ENCODE measurements at places on chromosomes 4 and X. TPM values are rescaled to one million over a fixed set of nuclear protein-coding genes. Genes with fewer than 3 reads are reported as not detected.

GRCh38 chrX:44873415-44874276 is 658 bp downstream of the KDM6A start:
- peaks cover 1% of the 10 kb centered on the region for H3K4me1 ChIP-seq
- no peaks in the 10 kb centered on the region for H3K27me3 ChIP-seq
- peak; percentile 35 for DNase-seq
- H3K36me3 ChIP-seq: no peaks in the 10 kb centered on the region

DNA sequence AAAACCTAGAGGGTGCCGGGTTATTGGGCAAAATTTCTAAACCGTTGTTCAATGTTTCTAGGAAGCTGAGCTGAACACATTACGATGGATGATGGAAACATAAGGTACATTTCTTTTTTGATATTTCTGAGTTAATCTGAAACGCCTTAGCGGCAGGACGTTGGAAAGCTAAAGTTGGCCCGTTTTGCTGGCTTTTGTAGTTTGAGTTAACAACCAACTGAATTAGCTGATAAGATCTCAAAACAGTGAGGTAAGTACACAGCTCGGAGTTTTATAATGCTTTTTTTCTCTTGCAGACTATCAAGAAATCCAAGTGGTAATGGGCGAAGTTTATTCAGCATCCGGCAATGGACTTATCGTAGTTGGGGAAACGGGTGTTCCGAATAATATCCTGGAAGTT is 73.5 kb downstream of the PRSS12 start:
- H3K36me3 ChIP-seq: peaks cover 15% of the 10 kb centered on the region
- peak overlapping the region; percentile 92 for H3K27ac ChIP-seq
- DNase-seq: no peak
- H3K4me3 ChIP-seq: peak overlapping the region; percentile 84
- peaks cover 17% of the 10 kb centered on the region for H3K4me1 ChIP-seq

- H3K27me3 ChIP-seq: no peaks in the 10 kb centered on the region
- H3K4me3 ChIP-seq: no peak overlapping the region
- H3K36me3 ChIP-seq: no peaks in the 10 kb centered on the region
- DNase-seq: no peak
- H3K4me1 ChIP-seq: no peaks in the 10 kb centered on the region
Observed at GRCh38 chrX:97267396-97268181, 383.9 kb downstream of the RPA4 start.

- no peak overlapping the region for H3K27ac ChIP-seq
- peaks cover 44% of the 10 kb centered on the region for H3K4me1 ChIP-seq
- peaks cover 5% of the 10 kb centered on the region for H3K27me3 ChIP-seq
- no peaks in the 10 kb centered on the region for H3K36me3 ChIP-seq
- DNase-seq: no peak
Observed at GRCh38 chrX:120309873-120310705, 1.2 kb downstream of the TMEM255A start.

MAGEC3 gene
- total RNA-seq: not detected

DNA sequence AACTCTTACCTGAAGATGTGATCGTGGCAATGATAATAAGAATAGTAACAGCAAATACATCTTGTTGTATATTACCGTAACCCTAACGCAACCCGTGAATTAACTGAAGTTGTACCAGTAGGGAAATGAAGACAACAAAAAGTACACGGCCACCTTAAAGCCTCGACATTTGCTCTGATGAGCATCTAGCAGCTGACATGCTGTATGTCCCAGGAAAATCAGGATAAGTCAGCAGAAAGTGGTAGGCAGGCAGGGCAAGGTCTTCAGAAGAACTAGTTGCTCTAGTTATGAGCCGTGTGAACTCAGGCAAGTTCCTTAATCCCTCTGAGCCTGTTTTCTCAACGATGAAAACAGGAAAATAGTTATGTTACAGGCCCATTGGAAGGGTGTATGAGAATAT is 7.7 kb upstream of the ASB5 start:
- H3K4me3 ChIP-seq: no peak overlapping the region
- no peaks in the 10 kb centered on the region for H3K4me1 ChIP-seq

DNA sequence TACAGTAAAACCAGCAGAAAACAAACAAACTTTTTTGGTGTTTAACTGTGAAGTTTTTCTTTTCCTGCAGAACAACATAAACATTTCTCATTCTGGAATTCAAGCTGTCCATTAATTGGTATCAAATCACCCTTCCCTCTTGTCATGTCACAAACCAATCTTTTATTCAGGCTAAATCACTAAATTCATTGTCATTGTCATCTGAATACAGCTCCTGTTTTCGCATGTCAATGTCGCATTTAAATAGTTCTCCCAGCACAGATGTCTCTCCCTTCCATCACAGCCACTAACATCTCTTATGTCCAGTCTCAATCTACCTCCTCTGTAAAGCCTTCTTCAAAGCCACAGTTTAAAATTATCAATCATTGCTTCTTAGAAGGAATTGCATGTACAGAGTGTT is 192.1 kb upstream of the PCDH10 start:
- H3K36me3 ChIP-seq: no peaks in the 10 kb centered on the region
- H3K4me1 ChIP-seq: no peaks in the 10 kb centered on the region
- no peak overlapping the region for H3K27ac ChIP-seq
- H3K27me3 ChIP-seq: no peaks in the 10 kb centered on the region
- DNase-seq: no peak

DNA sequence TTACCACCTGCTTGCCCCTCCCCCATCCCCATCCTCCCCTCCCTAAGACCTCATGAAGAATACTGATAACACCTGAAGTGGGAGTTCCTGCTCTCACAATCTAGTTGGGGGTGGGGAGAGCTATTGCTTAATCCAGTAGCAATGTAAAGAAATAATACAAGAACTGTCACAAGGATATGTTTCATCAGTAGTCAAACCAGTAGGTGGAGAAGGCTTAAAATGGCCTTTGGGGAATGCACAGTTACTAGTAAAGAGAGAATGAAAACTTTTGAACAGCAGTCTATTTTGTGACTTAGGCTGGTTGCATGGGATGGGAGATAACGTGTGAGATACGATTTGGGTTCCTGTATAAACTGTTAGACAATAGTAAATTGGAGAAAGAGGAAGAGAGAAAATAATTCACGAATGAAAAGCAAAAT is 6.0 kb downstream of the GALNT7 start:
- no peaks in the 10 kb centered on the region for H3K27me3 ChIP-seq
- no peak overlapping the region for H3K4me3 ChIP-seq
- no peaks in the 10 kb centered on the region for H3K36me3 ChIP-seq
- peaks cover 10% of the 10 kb centered on the region for H3K4me1 ChIP-seq
- no peak for DNase-seq

- no peak overlapping the region for H3K27ac ChIP-seq
- H3K36me3 ChIP-seq: peaks cover 9% of the 10 kb centered on the region
- H3K27me3 ChIP-seq: no peaks in the 10 kb centered on the region
- DNase-seq: no peak
Observed at GRCh38 chrX:132393992-132394391, 94.8 kb downstream of the MBNL3 start.

- H3K4me1 ChIP-seq: no peaks in the 10 kb centered on the region
- no peak for DNase-seq
- no peaks in the 10 kb centered on the region for H3K36me3 ChIP-seq
- no peaks in the 10 kb centered on the region for H3K27me3 ChIP-seq
- H3K27ac ChIP-seq: no peak overlapping the region
Observed at GRCh38 chr4:109990261-109991257, 77.9 kb downstream of the EGF start.

GABRG1 gene
- total RNA-seq: not detected

FAM53A gene
- total RNA-seq: 2.3 TPM

WDR17 gene
- total RNA-seq: 0.07 TPM

TREX2 gene
- total RNA-seq: 3.4 TPM

DNA sequence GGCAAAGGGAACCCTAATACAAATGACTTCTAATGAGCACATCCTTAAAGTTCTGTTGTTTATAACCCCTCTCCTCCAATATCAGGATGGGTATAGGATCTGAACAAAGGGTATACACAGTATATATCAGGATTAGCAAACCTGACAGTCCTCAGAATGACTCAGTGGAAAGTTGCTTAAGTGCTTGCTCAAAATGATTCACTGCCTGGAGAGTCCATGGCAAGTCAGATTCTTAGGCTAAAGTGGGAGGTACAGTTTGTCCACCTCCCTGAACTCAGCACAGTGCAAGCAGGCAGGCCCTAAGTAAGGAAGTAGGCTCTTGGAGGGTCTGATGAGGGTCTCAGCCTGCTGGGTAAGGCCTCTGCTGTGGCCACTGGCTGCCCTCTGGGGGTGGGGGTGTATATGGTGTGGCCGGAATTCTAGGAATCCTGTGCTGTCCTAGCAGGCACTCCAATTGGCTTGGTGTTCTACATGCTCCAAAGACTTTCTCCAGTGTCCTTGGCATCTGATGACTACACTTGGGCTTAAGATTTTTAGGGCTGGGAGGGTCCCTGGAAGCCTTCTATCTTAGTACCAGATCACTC is 54.3 kb downstream of the CHRDL1 start:
- no peak overlapping the region for H3K27ac ChIP-seq
- no peak overlapping the region for H3K4me3 ChIP-seq
- DNase-seq: no peak

RNF150 gene
- not detected for total RNA-seq

DNA sequence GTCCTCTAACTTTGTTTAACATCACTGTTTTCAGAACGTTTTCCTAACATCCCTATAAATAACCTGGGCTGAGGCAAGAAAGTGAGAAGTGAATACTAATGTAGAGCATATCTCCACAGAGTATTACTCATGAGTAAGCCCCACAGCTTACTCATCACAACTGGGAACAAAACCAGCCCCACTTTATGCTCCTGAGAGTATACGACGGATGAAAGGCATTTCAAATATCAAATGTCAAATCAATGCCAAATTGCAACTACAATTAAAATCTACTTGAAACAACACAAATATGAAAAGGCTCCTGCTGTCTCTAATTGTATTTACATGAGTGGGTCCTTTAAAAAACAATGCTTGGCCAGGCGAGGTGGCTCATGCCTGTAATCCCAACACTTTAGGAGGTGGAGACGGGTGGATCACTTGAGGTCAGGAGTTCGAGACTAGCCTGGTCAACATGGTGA is 41.2 kb downstream of the SH3RF1 start:
- H3K27ac ChIP-seq: no peak overlapping the region
- H3K4me1 ChIP-seq: no peaks in the 10 kb centered on the region
- H3K36me3 ChIP-seq: no peaks in the 10 kb centered on the region
- no peak overlapping the region for H3K4me3 ChIP-seq
- no peaks in the 10 kb centered on the region for H3K27me3 ChIP-seq
- no peak for DNase-seq

DNA sequence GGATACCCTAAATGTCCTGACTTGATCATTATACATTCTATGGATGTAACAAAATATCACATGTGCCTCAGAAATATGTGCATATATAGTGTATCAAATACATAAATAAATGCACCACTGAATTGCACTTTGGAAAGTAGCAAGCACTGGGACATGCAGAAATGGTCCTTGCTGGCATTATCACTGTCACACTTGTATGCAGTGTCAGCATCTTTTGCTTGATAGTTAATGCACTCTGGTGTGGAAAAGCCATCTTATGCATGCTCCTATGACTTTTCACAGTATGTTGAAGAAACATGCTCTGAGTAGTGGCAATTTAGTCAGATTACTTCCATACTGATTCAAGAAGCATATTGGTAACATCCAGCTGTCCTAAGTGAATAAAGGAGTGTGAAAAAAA is 27.5 kb upstream of the REPS2 start:
- no peak overlapping the region for H3K4me3 ChIP-seq
- H3K27me3 ChIP-seq: no peaks in the 10 kb centered on the region
- no peaks in the 10 kb centered on the region for H3K4me1 ChIP-seq
- no peak for DNase-seq

GRCh38 chr4:7852568-7853185 is 87.0 kb downstream of the AFAP1 start:
- no peak overlapping the region for H3K27ac ChIP-seq
- H3K27me3 ChIP-seq: no peaks in the 10 kb centered on the region
- no peaks in the 10 kb centered on the region for H3K36me3 ChIP-seq
- DNase-seq: peak; percentile 38
- H3K4me3 ChIP-seq: no peak overlapping the region

USP17L30 gene
- total RNA-seq: not detected

- H3K27ac ChIP-seq: no peak overlapping the region
- no peaks in the 10 kb centered on the region for H3K36me3 ChIP-seq
Observed at GRCh38 chrX:94515009-94515408, 841.0 kb downstream of the FAM133A start.

GRCh38 chr4:177079327-177079726 is 230.3 kb upstream of the NEIL3 start:
- H3K27me3 ChIP-seq: no peaks in the 10 kb centered on the region
- no peaks in the 10 kb centered on the region for H3K36me3 ChIP-seq
- H3K4me3 ChIP-seq: no peak overlapping the region

GUCY1A1 gene
- total RNA-seq: 7.4 TPM

- no peaks in the 10 kb centered on the region for H3K36me3 ChIP-seq
- H3K4me3 ChIP-seq: no peak overlapping the region
- H3K27me3 ChIP-seq: no peaks in the 10 kb centered on the region
- DNase-seq: no peak
- no peak overlapping the region for H3K27ac ChIP-seq
Observed at GRCh38 chr4:140004922-140005627, 148.9 kb downstream of the MAML3 start.

GRCh38 chr4:1379801-1380331 is 26.4 kb downstream of the NKX1-1 start:
- peaks cover 11% of the 10 kb centered on the region for H3K36me3 ChIP-seq
- H3K4me3 ChIP-seq: no peak overlapping the region
- no peak for DNase-seq
- H3K27ac ChIP-seq: no peak overlapping the region
- H3K4me1 ChIP-seq: no peaks in the 10 kb centered on the region

DNA sequence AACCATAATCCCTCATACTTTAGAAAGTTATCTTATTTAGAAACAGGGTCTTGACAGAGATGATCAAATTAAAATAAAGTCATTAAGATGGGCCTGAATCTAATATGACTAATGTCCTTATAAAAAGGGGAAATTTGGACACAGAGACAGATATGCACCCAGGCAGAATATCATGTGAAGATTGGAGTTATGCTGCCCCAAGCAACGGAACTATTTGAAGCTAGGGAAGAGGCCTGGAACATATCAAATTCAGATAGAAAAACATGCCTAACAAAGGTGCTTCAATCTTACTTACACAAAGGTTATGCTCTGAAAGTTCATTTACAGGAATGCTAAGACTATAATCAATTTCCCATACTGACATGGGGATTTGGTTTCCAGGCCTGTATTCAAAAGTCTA is 112.7 kb upstream of the NAP1L5 start:
- no peak for DNase-seq
- H3K27me3 ChIP-seq: no peaks in the 10 kb centered on the region
- H3K4me3 ChIP-seq: no peak overlapping the region
- H3K4me1 ChIP-seq: no peaks in the 10 kb centered on the region
- no peaks in the 10 kb centered on the region for H3K36me3 ChIP-seq
- no peak overlapping the region for H3K27ac ChIP-seq

- H3K27ac ChIP-seq: no peak overlapping the region
- H3K27me3 ChIP-seq: no peaks in the 10 kb centered on the region
- no peak overlapping the region for H3K4me3 ChIP-seq
Observed at GRCh38 chr4:37951461-37952352, 8.5 kb upstream of the PTTG2 start.

Data from natural killer cell (primary cell).